ENCODE measurements at places on chromosomes 13 and 19.

- DNase-seq: no peak
Measured at GRCh38 chr13:51260154-51260553, 38.0 kb downstream of the FAM124A start.

DNA sequence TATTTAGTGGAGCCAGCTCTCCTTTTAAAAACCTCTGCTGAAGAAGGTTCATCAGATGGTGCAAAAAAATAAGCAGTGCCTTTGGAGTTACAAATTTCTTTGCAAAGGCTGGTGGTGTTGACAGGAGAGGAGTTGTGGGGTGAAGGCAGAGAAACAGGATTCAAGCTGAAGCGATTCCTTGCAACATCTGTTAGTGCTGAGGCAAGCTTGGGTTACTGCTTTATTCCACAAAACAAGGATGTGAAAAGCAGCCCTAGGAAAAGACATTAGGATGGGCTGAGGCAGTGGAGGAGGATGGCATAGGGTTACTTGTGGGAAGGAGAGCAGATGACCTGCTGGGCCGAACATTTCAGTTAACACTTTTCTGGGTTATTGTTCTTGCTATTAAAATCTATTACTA lies 390.7 kb downstream of the DLEU7 start:
- no peak for DNase-seq

- no peak for DNase-seq
Measured at GRCh38 chr13:105395041-105395440, 1140.4 kb downstream of the EFNB2 start.

DNA sequence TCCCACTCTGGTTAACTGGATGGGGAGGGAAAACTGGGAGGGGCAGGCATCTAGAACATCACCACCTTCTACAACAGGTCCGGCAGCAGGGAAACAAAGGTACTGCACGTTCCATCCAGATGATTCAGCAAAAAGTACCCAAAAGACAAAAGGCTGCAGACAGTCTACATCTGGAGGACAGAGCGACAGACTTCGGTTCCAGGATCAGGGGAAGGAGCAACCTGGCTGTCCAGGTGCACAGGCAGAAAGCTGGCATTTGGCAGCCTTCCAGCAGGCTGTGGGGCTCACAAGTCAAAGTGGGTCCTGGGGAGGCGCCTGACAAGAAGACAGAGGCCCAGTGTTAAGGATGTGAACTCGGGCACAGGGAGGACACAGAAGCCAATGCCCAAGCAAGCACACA lies 202.9 kb downstream of the SUCLA2 start:
- no peak for DNase-seq
